Activated T-cell treated with anti-CD3 and anti-CD28 coated beads for 24 hours (primary cell): ENCODE measurements at places on chromosomes 5 and 9.

DNA sequence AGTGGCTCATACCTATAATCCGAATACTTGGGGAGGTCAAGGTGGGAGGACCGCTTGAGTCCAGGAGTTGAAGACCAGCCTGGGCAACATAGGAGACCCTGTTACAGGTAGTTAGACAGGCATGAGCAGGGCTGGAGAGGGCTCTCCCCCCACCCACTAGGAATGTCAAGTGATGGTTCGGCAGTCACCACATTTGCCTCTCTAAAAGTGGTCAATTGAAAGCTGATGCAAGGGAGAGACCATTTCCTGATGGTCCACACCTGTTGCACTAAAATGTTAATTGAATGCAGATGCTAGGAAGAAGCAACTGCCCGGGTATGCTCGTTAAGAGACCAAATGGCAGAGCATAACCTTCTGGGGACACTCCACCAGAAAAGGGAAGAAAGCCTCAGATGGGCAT is 82.7 kb downstream of the SFXN1 start:
- DNase-seq = no peak

DNA sequence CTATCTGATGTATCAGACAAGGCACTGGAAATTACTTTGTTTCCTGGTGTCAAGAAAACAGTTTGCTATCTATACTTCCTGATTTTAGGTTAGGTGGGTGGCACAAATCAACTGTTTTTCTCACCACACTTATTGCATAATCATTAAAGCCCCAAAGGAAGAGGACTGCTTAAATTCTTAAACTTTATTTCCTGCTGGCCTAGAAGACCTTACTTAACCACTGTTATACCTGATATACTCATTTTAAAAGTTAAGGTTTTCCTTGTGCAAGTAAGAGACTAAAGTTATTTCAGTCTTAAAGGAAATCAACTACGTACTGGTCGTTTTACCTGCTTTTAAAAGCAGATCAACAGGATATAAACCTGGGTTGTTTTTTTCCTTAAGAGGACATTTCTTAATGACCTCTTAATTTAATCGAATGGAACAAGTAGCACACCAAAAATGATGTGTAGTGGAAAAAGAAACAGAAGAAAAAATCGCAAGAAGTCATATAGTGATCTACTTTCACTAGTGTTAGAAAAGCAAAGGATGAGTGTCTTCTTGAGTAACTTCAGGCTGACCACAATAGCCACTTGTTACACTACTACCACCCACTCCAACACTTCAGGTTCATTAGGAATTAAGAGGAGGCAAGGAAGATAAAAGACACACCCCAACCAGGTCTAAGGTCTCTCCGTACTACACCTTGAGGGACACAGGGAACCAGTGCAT is 974 bp downstream of the CLINT1 start:
- no peak for DNase-seq

- no peak for DNase-seq
Observed at GRCh38 chr9:95506428-95506677, 10.4 kb downstream of the PTCH1 start.

DNA sequence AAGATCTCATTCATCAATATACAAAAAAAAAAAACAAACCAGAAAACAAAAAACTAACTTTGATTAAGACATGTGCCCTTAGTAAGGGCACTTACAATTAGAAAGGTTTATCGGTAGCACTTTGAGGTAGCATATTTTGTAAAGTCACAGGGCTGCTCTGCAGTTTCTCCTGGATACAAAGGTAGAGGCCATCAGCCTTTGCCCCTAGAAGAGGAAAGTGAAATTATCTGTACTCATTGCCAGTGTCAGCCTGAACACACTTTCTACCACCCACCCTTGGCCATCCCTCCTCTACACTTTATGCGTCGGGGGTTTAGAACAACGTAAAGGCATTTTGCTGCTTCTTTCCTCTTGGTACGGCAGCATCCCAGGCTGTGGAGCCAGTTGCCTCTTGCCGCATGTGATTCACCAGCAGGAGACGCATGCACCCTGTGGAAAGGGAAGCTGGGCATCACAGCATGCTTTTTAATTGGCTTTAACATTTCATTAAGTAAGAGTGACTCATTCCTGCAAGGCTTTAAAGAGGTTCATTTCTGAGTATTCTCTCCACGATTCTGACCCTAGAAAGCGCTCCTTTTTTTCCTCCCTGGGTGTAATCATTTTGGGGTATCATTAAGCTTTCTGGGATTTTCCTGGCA is 84.6 kb downstream of the CEMIP2 start:
- DNase-seq = no peak

- no peak for DNase-seq
Observed at GRCh38 chr5:110616009-110616408, 110.5 kb downstream of the TMEM232 start.
